Right lobe of liver (tissue), 6 donors: ENCODE measurements at places on chromosomes 16 and 17. TPM values are rescaled to one million over a fixed set of nuclear protein-coding genes. Genes with fewer than 3 reads are reported as not detected.

DNA sequence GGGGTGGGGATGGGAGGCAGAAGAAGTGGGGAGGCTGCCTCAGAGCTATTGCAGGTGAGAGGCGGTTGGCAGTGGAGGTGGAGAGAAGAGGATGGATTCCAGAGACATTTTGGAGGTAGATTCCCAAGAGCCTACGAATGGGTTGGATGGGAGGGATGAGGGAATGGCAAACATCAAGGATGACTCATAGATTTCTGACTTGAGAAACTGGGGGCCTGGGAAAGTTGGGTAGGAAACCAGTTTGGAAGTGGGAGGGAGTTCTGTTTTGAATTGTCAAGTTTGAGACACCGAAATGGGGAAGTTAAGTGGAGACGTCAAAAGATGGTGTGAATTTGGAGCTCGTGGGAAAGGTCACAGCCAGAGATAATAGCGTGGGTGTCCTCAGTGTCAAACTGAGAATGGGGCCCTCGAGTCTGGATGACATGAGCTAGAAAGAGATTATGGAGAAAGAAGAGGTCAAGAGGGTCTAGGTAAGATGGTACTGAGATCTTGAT, 6.2 kb upstream of the CYLD start:
- no peak overlapping the region for H3K4me3 ChIP-seq
- no peak overlapping the region for H3K27ac ChIP-seq
- DNase-seq: no peak
- no peaks in the 10 kb centered on the region for H3K4me1 ChIP-seq
- no peaks in the 10 kb centered on the region for H3K36me3 ChIP-seq

DNA sequence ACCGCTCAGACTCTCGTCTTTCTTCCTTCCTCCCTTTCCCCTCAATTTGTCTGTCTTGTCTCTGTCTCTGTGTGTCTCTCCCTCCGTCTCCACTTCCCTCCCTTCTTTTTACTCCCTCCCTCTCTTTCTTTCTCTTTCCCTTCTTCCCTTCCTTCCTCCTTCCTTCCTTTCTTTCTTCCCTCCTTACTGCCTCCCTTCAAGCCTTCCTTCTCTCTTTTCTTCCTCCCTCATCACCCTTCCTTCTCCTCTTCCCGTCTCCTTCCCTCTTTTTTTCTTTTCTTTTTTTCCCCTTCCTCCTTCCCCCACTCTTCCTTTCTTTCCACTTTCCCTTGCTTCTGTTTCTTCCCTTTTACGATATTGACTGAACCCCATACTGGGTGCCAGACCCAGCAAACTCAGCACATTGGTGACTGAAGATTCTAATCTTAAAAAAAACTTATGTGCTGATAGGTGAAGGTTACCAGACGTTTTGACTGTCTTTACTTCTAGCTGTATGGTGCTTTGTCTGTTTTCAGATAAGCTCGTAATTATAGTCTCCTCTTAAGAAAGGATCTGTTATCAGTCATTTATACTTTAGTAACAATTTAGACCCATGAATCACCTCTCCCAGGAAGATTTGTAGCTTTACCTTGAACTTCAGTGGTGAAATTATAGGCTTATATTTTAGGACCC, 481 bp upstream of the BRD7 start:
- no peak overlapping the region for H3K4me3 ChIP-seq
- H3K4me1 ChIP-seq: no peaks in the 10 kb centered on the region
- no peaks in the 10 kb centered on the region for H3K27me3 ChIP-seq
- H3K27ac ChIP-seq: no peak overlapping the region

GRCh38 chr16:83002351-83003334, 375.9 kb downstream of the CDH13 start:
- no peaks in the 10 kb centered on the region for H3K4me1 ChIP-seq
- H3K4me3 ChIP-seq: no peak overlapping the region
- H3K36me3 ChIP-seq: no peaks in the 10 kb centered on the region
- DNase-seq: no peak
- no peak overlapping the region for H3K27ac ChIP-seq
- no peaks in the 10 kb centered on the region for H3K27me3 ChIP-seq

The SALL1 gene
- total RNA-seq: 30.1 TPM

GRCh38 chr16:65958086-65958485, 408.4 kb upstream of the CDH5 start:
- H3K4me3 ChIP-seq: no peak overlapping the region
- H3K27me3 ChIP-seq: no peaks in the 10 kb centered on the region
- no peak for DNase-seq
- no peaks in the 10 kb centered on the region for H3K36me3 ChIP-seq
